Activated naive CD4-positive, alpha-beta T cell (primary cell): ENCODE measurements at places on chromosomes 2 and 18.

- no peak for DNase-seq
Measured at GRCh38 chr2:239321596-239322415, 79.0 kb downstream of the HDAC4 start.

DNA sequence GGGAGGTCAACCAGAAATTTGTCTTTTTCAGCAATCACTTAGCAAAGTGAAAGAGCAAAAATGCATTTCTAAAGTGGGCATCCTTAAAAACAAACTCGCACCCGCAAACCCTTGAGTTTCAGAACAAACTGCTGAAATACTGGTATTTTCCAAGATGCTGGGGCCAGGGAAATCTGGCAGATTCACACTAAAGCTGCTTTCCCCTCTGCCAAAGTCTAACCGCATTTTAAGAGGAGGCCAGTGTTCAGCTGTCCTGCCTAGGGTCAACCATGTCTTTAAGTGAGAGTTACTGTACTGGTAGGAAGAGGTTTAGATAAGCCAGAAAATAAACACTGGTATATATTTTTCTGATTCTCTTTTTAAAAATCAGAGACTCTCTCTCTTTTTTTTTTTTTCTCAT lies 55.9 kb downstream of the ACVR1 start:
- DNase-seq, result no peak

- no peak for DNase-seq
Measured at GRCh38 chr2:39705638-39706037, 39.9 kb downstream of the TMEM178A start.

GRCh38 chr2:197986977-197987376 lies 182.6 kb downstream of the PLCL1 start:
- no peak for DNase-seq

GRCh38 chr2:147689220-147689909 lies 155.5 kb upstream of the ACVR2A start:
- no peak for DNase-seq

DNA sequence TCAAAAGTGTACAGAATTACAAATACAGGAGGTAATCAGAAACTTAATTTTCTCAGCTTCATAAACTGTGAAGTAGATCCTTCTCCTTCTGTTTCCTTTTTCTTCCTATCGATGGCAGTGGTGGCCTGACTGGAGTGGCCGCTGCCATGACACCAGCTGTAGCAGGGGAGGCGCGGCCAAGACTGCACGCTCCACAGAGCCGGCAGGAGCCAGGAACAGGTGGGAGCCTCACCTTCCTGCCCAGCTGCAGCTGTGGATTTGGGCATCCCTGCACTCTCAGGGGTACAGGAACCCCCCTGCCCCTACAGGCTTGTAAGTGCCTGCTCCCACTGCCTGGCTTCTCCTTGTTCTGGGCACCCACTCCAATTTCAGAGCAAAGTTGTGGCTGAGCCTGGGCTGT lies 76.1 kb downstream of the EPB41L3 start:
- DNase-seq, result no peak

DNA sequence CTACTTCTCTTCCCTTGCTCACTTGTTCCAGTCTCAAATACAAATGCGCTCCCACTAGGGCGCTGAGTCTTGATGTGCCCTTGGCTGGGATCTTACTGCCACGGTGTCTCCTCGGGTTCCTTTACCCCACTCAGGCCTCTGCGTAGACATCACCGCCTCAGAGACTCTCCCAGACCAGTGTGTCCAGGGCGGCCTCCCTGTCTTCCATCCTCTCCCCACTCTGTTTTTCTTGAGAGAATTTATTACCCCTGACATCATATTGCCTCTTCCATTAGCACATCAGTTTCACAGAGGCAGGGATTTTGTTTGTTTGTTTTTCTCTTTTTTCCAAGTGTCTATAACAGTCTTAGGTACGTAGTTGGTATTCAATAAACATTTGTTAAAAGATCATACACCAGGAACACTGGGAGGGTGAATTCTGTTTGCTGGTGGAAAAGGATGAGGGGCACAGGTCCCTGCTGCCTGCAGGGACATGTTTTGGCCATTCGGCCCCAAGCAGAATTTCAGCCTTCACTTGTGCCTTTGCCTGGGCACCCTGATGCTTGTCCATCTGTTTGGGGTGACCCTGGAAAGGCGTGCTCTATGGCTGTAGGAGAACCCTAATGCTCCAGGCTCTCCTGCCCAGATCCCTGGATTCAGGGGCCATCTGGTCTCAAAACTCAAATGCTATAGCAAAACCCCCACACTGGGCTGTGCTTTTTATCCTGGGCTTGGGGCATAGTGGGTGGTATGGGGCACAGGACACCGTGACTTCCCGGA lies 55.0 kb downstream of the RPL37A start:
- DNase-seq, result no peak

DNA sequence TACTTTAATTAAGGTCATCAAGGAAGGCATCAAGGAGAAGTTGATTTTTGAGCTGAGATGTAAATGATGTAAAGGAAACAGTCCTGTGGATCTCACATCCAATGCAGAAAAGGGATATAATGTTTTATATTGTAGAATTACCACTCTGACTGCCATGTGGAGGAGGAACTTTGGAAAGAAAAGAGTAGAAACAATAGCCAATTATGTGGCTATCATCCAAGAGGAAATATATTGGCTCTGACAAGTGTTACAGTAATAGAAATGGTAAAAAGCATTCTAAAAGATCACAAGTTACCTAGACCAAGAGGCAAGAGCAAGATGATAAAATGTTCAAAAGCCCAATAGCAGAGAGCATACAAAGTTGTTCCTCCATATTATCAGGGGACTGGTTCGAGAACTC lies 26.8 kb downstream of the BARD1 start:
- DNase-seq, result no peak

DNA sequence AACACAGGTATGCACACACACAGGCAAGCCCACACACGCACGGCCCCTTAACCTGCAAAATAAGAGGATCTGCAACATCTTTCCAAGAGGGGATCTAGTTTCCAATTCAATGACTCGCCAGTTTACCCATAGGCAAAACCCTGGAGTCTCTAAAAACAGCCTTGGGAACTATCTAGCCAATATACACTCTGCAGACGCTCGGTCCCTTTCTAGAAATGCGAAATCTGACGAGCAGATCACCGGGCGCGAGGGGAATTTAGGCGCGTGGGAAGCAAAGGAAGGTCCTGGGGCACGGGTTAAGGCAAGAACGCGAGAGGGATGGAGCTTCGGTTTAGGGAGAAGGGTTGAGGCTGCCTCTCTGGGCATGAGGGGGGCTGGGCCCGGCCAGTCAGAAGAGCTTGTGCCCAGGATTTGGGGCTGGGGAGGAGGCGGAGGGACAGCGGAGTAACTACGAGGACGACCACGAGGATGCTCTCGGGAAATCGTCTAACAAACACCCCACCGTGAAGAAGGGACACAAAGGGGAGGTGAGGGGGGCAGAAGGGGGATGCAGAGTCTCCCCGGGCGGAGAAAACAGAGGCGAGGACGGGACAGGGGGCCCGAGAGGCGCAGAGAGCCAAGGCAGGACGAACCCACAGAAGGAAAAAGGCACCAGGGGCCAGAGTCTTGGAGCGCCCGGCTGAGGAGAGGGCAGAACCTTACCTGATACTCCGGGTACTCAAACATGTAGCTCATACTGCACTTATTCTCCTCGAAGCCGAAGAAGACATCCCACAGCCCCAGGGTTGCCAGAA lies 542 bp downstream of the PGAP1 start:
- DNase-seq, result peak; percentile 13

- DNase-seq, result no peak
Measured at GRCh38 chr2:7452110-7452876, 535.1 kb downstream of the RNF144A start.

DNA sequence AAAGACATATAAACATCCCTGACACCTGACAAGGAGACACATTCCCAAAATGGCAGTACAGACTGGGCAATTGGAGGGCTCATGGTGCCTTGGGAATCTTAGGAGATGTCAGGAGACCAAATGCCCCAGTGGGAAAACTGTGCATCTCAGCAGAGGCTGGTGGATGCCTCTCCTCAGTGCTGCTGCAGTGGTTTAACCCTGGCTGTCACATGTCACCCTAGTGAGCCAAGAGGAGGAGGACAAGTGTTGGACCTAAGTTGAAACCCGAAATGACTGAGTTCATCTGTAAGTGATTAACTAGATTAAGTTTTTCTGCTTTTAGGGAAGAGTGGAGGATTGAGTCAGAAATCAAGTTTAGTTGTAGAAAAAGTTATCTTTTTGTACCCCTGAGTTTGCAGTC lies 5.2 kb upstream of the NAGK start:
- DNase-seq, result no peak

DNA sequence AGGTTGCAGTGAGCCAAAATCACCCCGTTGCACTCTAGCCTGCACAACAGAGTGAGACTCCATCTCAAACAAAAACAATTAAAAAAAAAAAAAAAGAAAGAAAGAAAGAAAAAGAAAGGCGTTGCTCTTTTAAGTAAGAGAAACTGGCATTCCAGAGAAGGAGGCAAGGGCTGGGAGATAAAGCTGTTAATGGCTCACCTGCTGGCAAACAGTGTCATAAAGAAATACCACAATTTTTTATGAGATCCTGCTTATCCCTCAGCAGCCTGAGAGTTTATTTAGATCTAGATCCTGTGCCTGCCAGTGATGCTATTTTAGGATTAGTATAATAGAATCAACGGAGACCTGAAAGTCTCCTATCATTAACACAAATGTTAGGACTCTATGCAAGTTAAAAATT lies 16.3 kb downstream of the SLC19A3 start:
- no peak for DNase-seq

GRCh38 chr2:980176-980575 lies 29.5 kb downstream of the SNTG2 start:
- no peak for DNase-seq

- DNase-seq, result no peak
Measured at GRCh38 chr2:2188941-2189340, 142.1 kb downstream of the MYT1L start.

- DNase-seq, result no peak
Measured at GRCh38 chr18:415047-415446, 85.5 kb downstream of the COLEC12 start.

- DNase-seq, result no peak
Measured at GRCh38 chr2:116545286-116546068, 1269.0 kb upstream of the DDX18 start.

DNA sequence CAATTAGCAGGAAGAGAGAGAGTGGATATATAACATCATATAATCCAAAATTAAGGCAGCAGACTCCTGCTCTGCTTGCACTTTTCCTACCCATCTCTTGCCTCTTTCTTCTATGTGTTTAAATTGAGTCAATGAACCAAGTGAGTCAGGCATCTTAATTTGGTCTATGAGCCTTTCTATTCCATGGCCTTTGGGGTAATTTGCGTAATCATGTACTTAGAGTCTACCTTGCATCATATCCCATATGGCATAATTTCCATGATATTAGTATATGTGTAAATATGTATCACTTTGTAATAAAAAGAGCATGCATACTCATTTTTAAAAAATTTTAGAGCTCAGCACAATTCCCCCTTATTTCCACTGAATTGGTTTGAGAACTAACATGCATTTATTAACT lies 555.2 kb downstream of the STK39 start:
- DNase-seq, result no peak

GRCh38 chr18:22026362-22026761 lies 143.0 kb upstream of the GATA6 start:
- DNase-seq, result no peak

- DNase-seq, result no peak
Measured at GRCh38 chr2:232058063-232058877, 96.8 kb downstream of the DIS3L2 start.

GRCh38 chr2:205746420-205746785 lies 64.1 kb downstream of the NRP2 start:
- no peak for DNase-seq

DNA sequence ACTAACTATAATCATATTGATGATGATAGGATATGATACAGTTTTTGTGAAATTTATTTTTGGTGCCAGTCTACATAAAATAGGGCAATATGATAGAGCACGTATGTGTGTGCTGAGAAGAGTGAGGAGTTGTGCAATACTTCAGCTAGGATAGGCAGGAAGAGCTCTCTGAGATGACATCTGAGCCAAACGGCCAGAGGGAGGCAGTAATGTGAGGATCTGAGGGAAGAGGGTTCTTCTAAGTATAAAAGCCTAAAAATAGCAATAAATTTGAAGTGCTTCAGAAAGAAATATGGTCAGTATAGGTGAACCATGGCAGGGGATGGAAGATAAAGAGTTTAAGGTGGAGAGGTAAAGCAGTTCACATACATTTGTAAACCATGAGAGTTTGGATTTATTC lies 102.5 kb downstream of the OLA1 start:
- no peak for DNase-seq

- DNase-seq, result no peak
Measured at GRCh38 chr18:63160172-63160995, 159.2 kb downstream of the BCL2 start.

DNA sequence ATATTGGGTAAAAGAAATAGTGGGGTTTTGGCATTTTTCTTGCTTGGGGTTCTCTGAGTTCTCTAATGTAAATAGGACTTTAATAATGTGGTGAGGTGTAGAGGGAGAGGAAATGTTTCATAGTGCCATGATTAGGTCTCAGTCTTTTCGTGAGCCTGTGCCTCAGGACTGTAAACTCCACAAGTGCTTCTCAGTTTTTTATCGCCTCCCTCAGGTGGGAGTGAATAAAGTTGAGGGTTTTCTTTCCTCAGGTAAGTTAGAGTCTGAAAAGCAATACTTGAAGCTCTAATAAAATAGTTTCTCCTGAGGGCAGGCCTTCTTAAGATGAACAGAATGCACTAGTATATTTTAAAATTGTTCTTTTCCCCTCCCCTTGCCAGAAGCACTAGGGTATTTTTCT lies 243.1 kb upstream of the SETBP1 start:
- DNase-seq, result no peak

- DNase-seq, result no peak
Measured at GRCh38 chr18:37422116-37422515, 143.5 kb downstream of the CELF4 start.

DNA sequence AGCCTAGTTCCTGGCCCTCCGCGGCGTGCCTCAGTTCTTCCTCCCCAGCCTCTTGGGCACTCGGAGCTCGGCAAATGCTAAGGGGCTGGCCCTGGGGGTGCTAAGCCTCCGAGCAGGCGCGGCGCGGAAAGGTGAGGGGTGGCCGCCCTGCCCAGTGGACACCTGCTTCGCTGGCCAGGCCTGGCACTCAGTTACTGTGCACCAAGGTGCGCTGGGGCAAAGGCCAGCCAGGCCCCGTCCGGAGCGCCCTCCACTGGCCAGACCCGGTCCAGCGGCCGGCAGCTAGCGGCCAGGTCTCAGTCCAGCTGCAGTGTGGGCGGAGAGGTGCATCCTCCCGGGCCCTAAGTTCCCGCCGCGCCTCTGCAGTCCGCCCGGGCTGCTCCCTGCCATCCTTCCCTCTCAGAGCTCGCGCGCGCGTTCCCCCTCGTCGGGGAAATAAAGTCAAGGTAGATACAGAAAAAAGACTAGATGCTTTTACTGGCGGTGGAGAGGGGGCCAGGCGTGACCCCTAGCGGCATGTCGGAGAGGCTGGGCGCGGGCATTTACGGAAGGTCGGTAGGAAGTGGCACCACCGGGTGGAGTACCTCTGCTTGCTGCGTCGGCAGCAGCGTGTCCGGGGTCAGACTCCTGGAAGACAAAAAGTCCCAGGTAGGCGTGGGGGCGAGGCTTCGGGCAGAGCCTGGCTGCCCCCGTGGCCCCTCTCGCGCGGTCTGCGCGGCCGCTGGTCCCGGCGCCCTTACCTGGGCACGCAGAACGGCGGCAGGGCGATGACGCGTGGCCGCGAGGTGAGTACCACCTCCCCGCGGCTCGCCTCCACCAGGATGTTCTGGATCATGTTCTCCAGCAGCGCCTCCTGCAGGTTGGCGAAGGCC lies 9.4 kb upstream of the CRYBA2 start:
- no peak for DNase-seq

- no peak for DNase-seq
Measured at GRCh38 chr2:66714610-66715009, 279.7 kb downstream of the MEIS1 start.

- DNase-seq, result no peak
Measured at GRCh38 chr2:172021955-172022354, 22.2 kb downstream of the METAP1D start.

- DNase-seq, result no peak
Measured at GRCh38 chr18:60120231-60120750, 220.5 kb downstream of the PMAIP1 start.
